Activated CD8-positive, alpha-beta T cell treated with anti-CD3 and anti-CD28 coated beads for 36 hours (primary cell): ENCODE measurements at places on chromosomes 13 and 19. TPM values are rescaled to one million over a fixed set of nuclear protein-coding genes. Genes with fewer than 3 reads are reported as not detected.

The PNMA8A gene
- not detected for total RNA-seq

- H3K27me3 ChIP-seq = no peaks in the 10 kb centered on the region
- no peak overlapping the region for H3K4me3 ChIP-seq
- peaks cover 38% of the 10 kb centered on the region for H3K36me3 ChIP-seq
- H3K27ac ChIP-seq = peak overlapping the region; percentile 87
Observed at GRCh38 chr19:39351537-39352064, 9.4 kb downstream of the SAMD4B start.

DNA sequence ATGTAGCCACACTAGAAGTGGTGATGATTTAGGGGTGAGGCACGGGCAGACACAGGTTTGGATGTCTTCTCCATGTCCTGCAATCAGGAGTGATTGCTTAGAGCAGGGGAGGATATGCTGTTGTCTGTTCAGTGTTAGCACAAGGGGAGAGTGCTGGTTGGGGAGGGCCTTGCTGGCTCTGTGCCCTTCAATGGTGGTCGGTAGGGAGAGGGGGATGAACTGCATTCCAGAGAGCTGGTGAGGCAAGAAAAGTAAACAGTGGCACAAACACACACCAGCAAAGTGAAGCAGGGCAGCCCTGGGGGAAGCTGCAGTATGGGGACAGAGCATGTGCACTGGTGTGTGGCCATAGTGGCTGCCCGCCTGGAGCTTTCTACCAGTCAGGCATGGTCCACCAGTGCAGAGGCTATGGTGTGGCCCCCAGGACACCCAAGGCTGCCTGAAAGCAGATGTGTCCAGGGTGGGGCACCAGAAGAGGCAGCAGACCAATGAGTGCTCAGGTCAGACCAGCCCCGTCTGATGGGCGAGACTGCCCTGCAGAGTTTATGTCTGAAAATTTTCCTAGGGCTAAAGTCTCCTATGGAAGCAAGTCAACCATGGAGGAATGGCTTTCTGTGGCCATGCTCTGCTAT lies 1676.9 kb downstream of the PCDH9 start:
- no peak for DNase-seq
- no peaks in the 10 kb centered on the region for H3K4me1 ChIP-seq
- H3K27me3 ChIP-seq = no peaks in the 10 kb centered on the region
- no peak overlapping the region for H3K4me3 ChIP-seq

DNA sequence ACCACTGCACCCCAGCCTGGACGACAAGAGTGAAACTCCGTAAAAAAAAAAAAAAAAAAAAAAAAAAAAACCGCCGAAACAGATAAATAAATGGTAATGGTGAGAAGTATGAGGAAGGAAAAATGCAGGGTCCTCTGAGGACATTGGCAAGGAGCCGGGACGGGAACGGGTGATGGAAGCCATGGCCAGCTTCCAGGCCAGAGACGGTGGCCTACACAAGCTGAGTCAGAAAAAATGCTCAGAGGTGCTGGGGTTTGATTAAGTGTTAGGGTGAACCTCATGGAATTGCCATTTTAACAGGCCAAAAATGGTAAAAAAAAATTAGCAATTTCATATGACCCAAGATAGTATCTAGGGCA lies 866 bp upstream of the ZSWIM4 start:
- peak overlapping the region; percentile 96 for H3K4me3 ChIP-seq
- no peaks in the 10 kb centered on the region for H3K36me3 ChIP-seq
- no peak for DNase-seq
- peaks cover 29% of the 10 kb centered on the region for H3K4me1 ChIP-seq

- peaks cover 8% of the 10 kb centered on the region for H3K4me1 ChIP-seq
- H3K4me3 ChIP-seq = no peak overlapping the region
- H3K27ac ChIP-seq = no peak overlapping the region
- peak; percentile 19 for DNase-seq
- no peaks in the 10 kb centered on the region for H3K36me3 ChIP-seq
- peaks cover 28% of the 10 kb centered on the region for H3K27me3 ChIP-seq
Observed at GRCh38 chr19:49362929-49363267, 682 bp upstream of the TEAD2 start.
